T-cell (primary cell): ENCODE measurements at places on chromosomes 7 and 10.

- no peak for DNase-seq
These were observed 905.5 kb downstream of the CNTNAP2 start for GRCh38 chr7:147022056-147022455.

- no peak for DNase-seq
These were observed 59.1 kb downstream of the CNTNAP2 start for GRCh38 chr7:146175716-146176115.

DNA sequence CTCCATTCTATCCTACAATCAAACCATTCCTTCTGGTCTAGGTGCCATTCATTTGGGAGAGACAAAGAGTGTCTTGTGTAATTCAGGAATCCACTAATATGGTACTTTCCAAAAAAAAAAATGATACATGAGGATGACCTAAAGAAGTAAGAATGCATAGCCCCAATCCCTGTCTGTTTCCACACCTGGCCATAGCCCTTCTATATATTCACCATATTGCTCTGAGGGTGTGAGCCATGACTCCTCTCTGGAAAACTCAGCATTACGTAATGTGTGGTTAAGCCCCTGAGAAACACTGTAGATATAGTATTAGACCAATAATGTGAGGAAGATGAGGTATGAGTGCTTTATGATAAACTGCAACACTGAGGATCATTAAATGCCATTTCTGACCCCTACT lies 592.7 kb downstream of the INHBA start:
- no peak for DNase-seq

DNA sequence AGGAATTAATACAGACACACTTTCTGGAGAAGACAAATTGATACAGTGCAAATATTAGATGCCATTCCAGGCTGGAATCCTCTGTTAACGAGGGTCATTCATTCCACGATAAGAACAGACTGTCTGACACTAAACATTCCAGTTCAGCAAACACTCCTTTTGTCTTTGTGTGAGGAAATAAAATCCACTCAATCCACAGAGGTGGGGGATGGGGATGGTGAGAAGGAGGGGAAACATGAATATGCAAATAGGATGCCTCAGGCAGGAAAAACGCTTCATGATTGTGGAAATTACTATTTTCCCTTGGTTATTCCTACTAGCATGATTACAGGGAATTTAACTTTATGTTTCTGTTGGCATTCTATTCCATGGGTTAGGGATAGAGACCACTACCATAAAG lies 196.9 kb upstream of the CDCA7L start:
- no peak for DNase-seq

DNA sequence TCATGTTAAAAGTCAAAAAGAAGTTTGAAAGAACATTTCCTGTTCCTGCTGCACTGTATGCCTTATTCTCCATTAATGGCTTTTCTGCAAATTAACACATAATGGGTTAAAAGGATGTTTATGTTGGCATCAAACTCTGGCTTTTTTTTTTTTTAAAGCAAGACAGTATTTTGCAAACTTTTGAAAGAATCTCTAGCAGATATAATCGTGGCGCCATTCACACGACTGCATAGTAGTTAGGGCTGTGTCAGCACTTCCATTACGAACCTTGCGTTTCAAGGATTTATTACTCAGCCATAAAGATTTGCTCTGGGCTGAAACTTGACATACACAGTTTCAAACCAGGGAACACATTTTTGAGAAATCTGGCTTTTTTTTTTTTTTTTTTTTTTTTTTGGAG lies 207.8 kb downstream of the DYNC1I1 start:
- no peak for DNase-seq

DNA sequence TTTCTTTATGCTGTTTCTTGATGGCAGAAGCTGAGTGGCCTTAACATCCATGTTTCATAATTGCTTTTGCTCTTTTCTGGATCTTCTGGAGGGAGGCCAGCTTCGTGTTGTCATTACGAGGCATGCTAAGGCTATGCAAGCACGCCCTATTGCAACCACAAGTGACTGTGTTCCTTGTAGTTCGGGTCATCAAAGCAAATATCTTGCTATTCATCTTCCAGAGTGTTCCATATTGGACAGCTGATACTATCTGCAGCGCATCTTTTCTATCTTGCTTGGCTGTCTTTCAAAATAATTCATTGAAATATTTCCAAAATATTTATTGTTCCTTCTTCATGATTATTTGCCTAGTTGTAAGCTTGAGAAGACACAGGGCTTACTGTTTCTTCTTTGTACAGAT lies 5.0 kb downstream of the EPHB6 start:
- DNase-seq, result no peak

DNA sequence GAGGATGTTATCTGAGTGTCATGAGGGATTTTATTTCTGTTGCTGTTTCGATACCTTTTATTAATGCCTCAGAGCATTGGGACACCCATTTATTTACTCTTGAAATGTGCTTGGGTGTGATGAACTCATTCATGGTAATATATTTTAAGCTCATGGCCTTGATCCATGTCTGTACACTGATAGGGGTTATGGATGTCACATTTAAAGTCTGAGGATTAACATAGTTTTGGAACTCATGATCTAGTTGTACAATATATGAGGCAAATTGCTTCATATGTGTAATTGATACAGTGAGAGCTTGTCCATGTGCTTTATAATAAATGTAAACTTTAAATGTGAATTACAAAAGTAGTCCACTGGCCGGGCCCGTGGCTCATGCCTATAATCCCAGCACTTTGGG lies 23.0 kb upstream of the ZRANB1 start:
- DNase-seq, result no peak

- peak; percentile 59 for DNase-seq
These were observed 37.8 kb downstream of the DNAJB12 start for GRCh38 chr10:72316748-72317435.

- no peak for DNase-seq
These were observed 45.1 kb downstream of the INPP5F start for GRCh38 chr10:119770928-119771327.

GRCh38 chr7:27254625-27255024 lies 12.0 kb downstream of the EVX1 start:
- no peak for DNase-seq

DNA sequence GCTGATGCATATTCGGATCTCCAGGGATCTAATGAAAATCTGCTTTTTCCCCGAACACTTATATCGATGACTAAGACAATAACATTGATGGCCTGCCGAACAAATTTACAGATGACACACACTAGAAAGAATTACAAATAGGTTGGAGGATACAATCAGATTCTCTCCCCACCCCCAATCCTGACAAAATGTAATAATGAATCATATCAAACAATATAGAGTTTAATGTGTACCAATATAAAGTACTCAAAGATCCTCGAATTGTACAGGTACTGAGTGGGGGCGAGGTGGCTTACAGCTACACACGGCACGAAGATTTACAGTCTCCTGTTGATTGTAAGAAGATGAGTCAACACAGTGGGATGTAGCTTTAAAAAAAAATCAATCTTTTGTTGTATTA lies 182.7 kb upstream of the MKLN1 start:
- no peak for DNase-seq

DNA sequence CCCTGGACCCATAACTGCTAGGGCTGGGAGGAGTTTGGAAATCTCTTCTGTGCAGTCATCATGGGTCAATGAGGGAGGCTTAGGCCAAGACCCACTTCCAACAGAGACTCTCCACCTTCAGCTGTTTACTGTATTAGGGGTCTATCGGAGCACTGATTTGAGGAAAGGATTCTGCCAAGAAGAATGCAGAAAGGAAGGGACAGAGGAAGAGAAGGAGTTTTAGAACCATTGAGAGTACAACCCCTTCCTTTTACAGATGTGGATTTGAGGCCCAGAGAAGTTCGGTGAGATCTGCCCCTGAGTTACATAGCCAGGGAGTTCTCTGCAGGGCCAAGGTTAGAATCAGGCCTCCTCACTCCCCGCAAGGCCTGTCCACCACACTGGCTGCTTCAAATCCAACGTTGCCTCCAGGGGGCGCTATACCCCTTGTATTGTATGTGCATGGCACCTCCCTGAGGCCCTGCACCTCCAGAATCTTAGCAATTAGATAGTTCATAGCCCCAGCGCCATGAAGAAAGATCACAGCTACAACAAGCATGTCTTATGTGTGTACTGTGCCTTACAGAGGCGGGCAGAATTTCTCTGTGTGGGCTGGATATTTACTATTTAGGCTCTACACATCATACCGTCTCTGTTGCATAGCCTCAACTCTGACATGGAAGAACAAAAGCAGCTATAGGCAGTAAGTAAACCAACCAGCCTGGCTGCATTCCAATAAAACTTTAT lies 246.8 kb downstream of the SKIDA1 start:
- peak; percentile 27 for DNase-seq

DNA sequence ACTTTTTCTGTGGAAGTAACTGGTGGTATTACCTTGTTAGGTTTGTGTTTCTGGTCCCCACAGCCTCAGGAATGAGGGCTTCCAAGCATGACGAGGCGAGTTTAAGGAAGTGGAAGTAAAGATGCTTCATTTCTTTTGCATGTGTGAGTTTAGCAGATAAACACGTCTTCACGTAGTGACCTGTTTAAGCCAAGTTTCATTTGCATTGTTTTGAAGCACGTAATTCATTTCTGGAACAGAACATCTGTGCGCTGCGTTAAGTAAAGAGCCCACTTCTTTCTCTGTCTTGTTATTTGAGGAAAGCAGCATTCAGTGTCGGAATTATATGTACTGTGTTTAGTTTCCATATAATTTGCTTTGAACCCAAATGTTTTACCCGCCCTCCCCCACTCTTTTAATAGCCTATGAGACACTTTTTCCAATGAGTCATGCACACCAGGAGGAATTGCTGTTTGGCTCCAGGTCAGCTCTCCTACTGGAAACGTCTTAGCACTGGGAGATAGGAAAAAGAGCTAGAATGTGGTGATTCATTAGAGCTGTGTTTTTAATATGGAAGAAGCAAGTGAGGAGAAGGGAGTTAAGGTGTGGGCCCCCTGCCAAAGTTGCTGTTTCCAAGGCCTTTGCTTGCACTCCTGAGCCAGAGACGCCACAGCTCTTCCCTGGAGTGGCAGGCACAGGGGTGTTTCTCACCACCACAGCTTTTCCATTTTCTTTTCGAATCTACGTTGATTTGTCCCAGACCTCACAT lies 36.7 kb downstream of the BTBD16 start:
- no peak for DNase-seq

GRCh38 chr7:73978661-73979563 lies 49.1 kb upstream of the ELN start:
- no peak for DNase-seq
